Naive thymus-derived CD8-positive, alpha-beta T cell (primary cell): ENCODE measurements at places on chromosomes 16 and 17.

DNA sequence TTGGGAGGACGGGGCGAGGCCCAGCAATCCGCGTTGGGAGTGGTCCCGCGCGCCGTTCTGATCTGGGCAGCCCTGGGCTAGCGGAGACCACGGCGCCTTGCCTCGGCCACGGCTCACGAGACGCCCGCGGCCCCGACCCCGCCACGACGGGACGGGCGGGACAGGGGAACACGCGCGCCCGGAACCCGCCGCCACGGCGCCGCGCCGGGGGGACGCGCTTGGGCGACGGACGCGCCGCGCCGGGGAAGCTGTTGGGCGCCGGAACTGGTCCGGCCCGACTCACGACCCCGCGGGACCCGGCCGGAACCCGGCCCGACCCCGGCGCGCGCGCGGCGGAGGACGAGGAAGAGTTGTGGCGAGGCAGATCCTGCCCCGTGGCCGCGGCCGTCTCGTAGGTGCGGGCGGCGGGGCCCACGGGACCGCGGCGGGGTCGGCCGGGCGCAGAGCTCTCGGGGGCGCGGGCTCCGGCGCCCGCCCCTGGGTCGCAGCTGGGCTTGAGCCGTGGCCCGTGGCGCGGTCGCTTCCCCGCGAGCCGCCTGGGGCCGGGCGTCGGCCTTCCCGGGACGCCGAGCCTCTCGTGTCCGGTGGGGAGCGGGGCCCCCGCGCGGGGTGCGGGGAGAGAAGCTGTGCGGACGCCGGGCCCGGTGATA lies at the start of gene ACSF3:
Gene ACSF3 (plus strand): TSS at position 251 of the 650 bp plus-strand sequence. CDS start 6,830 bp downstream, outside the sequence.
- peak; percentile 64 for DNase-seq

DNA sequence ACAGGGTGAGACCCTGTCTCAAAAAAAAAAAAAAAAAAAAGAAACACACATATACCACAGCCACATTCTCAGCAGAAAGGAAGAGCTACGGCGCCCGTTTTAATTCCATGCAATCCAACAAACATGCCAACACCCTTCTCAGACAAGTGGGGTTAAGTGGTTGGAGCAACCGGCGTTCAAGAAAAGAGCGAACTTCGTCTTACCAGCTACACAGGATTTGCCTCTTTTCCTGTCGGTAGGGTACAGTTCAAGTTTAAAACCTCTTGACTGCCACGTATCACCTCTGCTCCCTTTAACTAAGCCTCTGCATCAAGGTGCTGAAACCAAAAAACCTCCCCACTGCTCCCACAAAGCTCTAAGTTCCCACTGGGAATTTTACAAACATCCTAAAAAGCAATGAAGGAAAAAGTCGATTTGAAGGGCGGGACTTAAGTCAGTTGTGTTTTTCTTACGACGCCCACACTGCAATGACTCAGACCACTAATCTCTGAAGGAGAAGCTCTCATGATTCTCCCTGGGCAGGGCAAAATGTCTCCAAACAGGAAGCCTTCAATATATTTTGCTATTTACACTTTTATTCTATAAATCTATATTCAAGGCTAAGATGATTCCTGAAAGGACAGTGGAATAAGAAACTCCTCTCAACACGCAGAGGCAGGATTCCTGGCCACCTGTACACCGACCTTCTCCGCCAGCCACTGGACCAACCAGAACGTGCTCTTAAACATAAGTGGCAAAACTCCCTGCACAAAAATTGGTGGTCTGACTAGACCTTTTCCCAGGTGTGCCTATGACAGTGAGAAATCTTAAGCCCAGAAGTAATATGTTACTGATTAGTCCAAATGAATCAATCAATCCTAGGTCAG lies 18.8 kb downstream of the SRP68 start:
- DNase-seq: no peak

DNA sequence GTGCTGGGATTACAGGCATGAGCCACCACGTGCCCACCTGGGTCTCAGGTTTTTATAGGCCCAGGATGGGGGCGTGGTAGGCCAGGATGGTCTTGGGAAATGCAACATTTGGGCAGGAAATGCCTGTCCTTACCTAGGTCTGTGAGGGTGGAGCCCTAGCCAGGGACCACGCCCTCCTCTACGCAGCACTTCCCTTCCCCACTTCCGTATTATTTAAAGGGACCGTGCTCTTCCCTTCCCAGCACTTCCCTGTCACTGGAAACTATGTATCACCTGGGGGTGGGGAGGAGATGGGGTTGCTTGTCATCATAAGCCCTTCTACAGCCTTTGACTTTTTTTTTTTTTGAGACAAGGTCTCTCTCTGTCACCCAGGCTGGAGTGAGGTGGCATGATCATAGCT lies 238.9 kb upstream of the NLRP1 start:
- DNase-seq: no peak

DNA sequence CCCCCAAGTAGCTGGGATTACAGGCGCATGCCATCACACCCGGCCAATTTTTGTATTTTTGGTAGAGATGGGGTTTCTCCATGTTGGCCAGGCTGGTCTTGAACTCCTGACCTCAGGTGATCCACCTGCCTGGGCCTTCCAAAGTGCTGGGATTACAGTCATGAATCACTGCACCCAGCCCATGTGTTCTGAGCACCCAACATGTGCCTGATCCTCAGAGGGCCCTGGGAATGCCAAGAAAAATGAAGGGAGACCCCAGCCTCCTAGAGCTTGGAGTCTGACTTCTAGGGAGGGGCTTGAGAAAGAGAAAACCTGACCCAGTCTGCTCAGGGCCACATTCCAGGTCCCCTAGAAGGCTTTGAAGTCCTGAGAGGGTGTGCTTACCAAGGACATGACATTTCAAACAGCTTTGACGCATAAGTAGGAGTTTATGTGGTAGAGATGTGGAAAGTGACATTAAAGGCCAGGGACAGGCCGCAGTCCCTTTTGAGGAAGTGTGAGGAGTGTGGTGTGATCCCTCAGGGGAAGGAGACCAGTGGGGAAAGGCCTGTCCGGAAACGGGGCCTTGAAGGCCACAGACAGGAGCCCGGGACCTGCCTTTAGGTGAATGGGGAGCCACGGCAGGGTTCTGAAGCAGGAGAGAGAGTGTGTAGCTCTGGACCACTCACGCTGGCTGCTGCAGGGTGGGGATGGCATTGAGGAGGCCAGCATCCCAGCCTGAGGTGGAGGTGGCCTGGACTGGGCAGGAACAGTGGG lies 1.1 kb upstream of the CCL22 start:
- no peak for DNase-seq

GRCh38 chr17:9011001-9011400 lies 10.3 kb upstream of the NTN1 start:
- DNase-seq: no peak

- DNase-seq: no peak
Observed at GRCh38 chr17:13933441-13934276, 135.6 kb upstream of the COX10 start.

DNA sequence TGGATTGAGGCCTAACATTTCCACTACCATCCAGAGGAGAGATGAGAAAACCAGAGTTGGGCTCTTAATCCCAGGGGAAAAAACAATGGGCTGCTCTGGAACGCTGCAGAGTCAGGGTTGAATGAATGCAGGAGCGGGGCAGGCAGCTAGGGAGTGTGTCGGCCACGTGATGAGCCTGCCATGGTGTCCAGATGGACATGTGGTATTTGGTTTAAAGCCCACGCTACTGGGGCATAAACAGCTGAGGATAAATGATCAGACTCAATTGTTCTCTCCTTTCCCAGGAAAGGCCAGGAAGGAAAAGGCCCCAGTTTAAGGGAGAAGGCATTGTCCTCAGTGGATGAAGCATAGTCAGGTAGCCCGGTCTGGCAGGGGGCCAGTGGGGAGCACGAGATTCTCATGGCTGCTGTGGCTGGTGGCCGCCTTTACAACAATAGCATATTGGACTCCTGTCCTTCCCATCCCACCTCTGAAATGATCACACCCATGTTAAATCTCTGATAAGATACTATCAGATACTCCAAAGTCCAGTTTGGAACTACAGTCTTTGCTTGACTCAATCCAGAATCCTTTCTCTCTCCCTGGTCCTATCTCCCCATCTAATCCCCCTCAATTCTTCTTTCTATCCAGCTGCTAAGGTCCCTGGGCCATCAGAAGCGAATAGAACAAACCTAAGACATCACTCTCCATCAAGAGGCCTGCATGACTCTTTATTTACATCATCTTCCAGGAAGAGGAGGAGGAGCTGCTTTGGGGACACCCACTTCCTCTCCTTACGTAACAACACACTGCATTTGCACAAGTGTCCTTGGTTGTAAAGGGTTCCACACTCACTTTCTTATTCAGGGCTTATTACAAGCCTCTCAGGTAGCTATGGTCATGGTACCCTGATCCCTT lies 20.4 kb downstream of the CA4 start:
- no peak for DNase-seq

DNA sequence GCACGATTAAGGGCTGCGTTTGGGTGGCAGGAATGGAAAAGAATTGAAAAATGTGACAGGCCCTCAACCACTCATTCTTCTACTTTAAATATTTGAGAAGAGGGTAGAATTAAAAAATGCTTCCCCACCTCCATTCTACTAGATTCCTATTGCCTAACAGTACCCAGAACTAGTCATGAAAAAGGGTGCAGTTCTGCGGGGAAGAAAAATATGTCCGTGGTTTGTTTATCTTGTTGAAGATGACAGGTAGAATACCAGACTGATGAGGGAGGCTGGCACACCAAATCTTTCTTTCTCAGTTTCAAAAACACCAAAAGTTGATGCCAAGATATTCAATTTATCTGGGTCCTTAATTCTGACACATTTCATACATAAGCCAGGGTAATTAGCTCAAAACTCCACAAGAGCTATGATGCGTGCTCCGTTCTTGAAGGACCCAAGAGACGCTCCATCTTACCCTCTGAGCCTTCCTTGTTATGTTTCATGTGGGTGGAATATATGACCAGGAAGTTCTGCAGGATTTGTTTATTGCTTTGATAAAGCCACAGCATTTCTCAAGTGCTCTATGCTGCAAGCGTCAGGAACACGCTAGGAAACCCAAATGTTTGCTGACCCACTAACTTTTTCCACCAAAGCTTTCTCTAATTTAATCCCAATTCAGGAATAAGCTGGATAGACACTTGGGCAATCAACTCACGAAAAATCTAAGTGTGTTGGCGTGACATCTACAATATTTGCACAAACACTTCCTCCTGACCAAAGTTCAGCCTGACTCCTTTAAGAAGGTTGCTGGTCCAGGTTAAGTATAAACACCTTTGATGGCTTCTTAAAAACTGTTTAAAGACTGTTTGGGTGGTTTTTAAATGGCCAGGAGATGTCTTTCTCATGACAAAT lies 20.6 kb upstream of the GAN start:
- no peak for DNase-seq

- no peak for DNase-seq
Observed at GRCh38 chr17:77597418-77598240, 360.9 kb upstream of the TNRC6C start.

DNA sequence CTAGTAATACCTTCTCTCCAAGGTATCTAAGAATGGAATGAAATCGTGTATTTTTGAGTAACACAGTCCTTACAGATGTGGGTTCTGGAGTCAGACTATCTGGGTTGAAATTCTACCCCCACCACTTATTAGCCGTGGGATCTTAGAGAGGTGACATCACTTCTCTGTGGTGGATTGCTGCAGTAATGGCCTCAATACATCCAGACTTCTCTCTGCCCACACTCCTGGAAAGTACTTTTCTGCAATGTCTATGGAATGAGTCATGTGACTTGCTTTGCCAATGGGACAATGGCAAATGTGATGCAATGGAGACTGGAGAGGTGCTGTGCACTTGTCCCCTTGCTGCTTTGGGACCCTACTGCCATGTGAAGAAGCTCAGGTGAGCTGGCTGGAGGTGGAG lies 418.2 kb downstream of the HAPSTR1 start:
- no peak for DNase-seq

- DNase-seq: no peak
Observed at GRCh38 chr17:8062807-8063483, 24.1 kb downstream of the ALOX15B start.

DNA sequence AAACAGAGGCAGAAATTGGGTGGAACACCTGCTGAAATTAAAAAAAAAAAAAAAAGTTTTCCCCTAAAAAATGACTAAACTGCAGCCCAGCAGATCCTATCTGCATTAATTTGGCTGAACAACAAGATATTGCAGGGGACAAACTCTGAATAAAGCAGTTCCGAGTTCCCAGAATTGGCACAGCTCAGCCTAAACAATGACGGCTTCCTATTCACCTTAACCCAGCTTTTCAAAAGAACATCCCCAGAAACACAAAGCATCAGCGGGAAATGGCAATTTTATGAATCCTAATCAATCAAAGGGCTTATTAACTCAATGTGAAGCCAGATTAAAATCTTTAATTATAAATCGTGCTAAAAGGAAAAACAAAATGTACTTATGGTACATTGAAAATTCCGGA lies 497.8 kb upstream of the ZFHX3 start:
- DNase-seq: no peak

GRCh38 chr16:50121721-50122445 lies 31.2 kb upstream of the TENT4B start:
- DNase-seq: peak; percentile 36

- DNase-seq: peak; percentile 37
Observed at GRCh38 chr17:51371732-51372151, 111.4 kb downstream of the UTP18 start.

- peak; percentile 61 for DNase-seq
Observed at GRCh38 chr17:1122533-1123392, 57.0 kb downstream of the ABR start.

DNA sequence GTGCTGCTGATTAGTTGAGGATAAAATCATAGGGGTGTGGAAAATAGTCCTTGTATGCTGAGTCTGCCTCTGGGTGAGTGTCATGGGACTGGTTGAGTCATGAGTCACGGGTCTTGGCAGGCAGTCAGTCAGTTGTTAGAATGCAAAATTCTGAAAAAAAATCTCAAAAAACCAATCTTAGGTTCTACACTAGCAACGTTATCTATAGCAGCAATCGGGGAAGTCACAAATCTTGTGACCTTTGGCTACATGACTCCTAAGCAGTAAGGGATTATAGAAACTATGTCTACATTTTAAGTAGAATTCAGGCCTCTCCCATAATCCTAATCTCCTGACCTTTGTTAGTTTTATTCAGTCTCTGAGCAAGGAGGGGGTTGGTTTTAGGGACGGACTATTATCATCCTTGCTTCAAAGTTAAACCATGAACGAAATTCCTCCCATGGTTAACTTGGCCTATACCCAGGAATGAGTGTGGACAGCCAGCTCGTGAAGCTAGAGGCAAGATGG lies 18.0 kb upstream of the PMFBP1 start:
- DNase-seq: no peak

- DNase-seq: no peak
Observed at GRCh38 chr16:8047736-8048135, 542.6 kb downstream of the TMEM114 start.

DNA sequence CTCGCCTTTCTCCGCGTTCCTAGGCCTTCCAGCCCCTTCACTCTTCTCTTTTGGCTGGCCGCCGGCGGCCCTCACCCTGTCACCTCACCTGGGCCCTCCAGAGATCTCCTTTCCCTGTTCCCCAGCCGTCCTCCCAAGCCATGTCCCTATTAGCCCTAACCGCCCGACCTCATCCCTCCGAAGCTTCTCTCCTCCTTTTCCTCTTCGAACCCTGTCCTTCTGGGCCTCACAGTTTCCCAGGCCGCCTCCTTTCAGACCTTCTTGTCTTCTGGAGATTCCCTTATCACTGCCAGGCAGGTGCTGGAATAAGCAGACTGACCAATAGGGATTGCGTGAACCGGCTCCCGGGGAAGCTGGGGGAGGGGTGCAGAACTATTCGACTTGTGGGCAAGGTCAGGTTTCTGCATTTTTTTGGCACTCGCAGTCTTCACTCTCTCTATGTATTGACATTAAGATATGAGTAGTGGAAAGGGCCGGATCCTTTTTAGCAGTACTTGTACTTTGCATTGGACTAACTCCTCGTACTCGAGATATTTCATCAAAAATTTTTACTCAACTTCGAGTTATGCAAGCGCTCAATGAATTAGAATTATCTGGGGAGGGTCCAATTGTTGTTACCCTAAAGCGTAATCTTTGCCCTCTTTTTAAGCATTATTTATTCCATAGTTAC lies 690 bp downstream of the RHOT1 start:
- no peak for DNase-seq

- no peak for DNase-seq
Observed at GRCh38 chr17:67573987-67574657, 143.6 kb upstream of the NOL11 start.
